T-helper 17 cell (primary cell): ENCODE measurements at places on chromosomes 1 and 21. TPM values are rescaled to one million over a fixed set of nuclear protein-coding genes. Genes with fewer than 3 reads are reported as not detected.

- DNase-seq: no peak
Observed at GRCh38 chr1:48181669-48182367, 40.7 kb upstream of the SLC5A9 start.

DNA sequence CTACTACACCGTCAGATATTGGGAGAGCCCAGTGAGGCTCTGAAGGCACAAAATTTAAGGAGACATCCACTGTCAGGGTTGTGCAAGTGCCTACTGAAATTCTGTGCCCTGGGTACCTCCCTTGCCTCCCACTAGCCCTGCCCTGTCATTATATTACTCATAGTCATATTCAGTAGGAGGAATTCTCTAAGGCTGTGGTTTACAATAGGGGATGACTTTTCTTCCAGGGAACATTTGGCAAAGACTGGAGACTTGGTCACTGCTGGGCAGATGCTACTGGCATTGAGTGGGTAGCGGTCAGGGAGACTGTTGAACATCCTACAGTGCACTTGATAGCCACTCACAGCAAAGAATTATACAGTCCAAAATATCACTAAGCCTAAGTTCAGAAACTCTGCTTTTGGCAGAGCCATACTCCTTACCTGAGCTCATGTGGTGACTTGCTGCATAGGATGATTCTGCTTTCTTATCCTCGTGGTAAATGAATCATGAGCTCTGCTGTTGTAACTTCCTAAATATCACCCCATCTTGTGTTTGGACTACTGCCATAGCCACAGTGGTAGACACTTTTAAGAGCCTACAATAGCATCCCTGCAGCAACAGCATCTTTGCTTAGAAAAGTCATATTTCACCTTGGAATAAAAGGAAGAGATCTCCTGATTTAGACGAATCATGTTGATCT is 563.4 kb upstream of the PLXNA2 start:
- DNase-seq: no peak

DNA sequence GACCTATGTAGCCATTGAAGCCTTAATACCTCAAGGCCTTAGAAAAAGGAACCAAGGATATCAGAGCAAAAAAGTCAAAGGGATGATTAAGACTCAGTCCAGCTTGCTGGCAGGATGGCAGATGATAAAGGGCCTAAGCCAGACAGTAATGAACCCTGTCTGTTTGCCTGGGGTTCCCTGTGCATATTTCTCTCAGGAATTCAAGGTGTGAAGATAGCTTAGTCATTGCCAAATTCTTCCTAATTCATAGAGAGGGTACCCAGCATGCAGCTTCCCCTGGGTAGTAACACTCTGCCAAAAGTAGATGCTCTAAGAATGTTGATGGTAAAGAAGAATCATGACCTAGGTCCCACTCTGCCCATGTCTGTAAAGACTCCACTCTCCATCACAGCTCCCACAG is 210.6 kb upstream of the COA6 start:
- DNase-seq: no peak

Gene B3GALT2
- total RNA-seq: 3.3 TPM

Gene ECM1
- total RNA-seq: 0.70 TPM

Gene GRHL3
- total RNA-seq: not detected
